ENCODE measurements at places on chromosomes 7 and 10. TPM values are rescaled to one million over a fixed set of nuclear protein-coding genes. Genes with fewer than 3 reads are reported as not detected.

The OR2A1 gene
- 0.13 TPM for total RNA-seq

The GTF2IRD1 gene
- total RNA-seq: 2.1 TPM

The INMT gene
- total RNA-seq: 0.99 TPM

The DNAH11 gene
- 3.0 TPM for total RNA-seq

The WIPF3 gene
- total RNA-seq: not detected

The STAG3 gene
- total RNA-seq: 16.1 TPM

Data from activated naive CD4-positive, alpha-beta T cell treated with anti-CD3 and anti-CD28 coated beads, Interleukin-2, amount 10 ng/mL, durations not matched to agents 5 hours and 36 hours (primary cell).